ENCODE measurements at places on chromosomes 1 and 21.

GRCh38 chr1:223479718-223480425 lies 86.7 kb downstream of the CCDC185 start:
- no peak for DNase-seq

DNA sequence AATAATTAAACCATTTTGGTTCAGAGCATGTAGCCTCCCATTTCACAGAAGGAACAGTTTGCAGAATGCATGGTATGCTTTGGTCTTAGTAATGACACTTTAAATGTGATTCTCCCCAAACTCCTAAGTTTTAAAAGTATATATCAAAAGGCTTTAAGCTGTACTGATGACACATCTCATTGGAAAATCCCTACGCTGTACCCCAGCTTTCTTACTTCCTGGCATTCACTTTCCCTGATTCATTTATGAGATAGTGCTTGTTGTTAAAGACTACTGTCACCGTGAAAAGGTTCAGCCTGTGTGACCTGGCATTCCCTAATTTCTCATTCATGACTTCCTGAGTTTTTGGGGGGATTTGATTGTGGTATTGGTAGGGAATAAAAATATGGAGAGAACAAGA lies 53.4 kb downstream of the MPZL1 start:
- DNase-seq, result no peak

DNA sequence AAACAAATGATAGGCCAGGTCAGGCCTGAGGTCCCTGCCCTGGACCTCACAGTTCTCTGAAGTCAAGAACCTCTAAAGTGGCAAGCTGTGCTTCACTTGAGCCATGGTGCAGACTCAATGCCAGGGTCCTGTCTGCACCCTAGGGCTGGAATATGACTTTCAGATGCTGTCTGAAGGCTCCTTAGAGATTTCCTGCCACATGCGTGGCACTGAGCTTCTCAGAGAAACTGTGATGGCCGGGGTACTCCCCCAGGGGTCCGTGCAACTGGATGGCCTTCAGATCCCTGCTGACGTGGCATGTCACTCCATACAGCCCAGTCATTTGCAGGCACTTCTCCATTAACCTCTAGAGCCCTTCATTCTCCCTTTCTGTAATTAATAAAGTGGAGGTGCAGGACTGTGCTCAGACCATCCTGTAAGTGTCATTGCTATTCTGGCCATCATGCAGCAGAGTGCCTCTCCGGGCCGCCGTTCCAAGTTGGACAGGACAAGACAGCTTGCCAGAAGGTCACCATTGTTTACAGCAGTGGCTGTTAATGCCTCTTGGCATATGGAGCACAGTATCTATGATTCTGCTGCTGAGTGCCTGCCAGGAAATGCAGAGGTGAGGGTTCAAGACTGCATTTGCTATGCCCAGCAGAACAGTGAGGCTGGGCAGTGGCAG lies 205.1 kb upstream of the COA6 start:
- no peak for DNase-seq

DNA sequence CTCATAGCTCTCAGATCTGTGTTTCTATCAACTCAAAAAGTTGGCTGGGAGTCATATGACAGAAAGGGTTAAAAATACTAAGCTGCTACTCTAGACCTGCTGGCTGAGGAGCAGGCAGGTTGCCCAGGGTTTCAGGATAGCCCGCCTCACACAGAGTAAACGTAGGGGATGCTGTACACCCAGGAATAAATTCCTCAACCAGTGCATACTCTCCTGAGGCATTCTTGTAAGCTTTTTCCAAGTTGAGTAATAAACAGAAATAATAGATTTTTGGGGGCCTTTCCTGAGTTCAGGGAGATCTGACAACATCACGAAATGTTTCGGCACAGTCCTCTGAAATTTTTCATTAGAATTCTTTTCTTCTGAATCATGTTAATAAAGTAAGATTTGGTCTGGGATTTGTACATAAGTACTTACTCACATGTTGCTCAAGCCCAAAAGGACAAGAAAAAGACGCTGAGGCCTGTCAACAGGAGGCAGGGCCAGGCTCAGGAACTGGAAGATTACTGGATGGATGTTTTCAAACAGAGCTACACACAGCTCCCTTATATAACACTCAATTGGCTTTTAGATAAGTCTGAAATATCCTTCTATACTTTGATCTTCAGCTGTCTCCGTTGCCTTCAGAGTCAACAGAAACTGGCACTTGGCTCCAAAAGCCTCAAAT lies 41.0 kb downstream of the TGFBR3 start:
- peak; percentile 91 for DNase-seq

DNA sequence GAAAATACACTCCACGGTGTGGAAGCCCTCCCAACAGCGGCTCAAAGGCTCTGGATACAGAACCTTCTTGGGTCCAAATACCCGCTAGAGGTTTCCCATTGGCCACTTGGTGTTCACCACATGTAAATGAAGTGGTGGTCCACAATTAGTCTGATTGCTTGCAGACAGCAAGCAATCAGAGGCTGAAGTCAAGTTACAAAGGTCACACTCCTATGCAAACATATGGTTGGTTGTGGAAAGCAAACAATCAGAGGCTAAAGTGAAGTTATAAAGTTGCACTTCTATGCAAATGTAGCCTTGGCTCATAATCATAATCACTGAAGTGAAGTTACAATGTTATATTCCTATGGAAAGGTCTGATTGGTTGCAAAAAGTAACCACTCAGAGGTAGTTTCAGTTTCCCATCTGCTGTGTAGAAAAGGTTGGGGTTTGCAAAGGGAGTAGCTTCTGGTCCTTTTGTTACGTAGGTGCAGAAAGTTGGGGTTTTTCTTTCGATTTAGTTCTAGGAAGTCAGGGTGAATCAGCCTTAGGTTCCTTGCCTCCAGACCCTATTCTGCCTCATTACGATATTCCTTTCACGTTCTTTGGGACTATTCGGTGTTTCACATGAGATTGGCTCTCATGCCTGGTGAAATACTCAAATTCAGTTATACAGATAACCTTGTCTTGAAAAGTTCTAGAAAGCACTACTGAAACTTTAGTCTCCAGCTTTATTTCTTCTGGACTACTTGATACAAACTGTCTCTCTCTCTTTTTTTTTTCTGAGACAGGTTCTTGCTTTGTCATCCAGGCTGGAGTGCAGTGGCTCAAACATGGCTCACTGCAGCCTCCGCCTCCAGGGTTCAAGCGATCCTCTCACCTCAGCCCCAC lies 36.7 kb upstream of the MTF2 start:
- DNase-seq, result no peak

GRCh38 chr1:42943166-42943565 lies 15.5 kb downstream of the SLC2A1 start:
- DNase-seq, result peak; percentile 80

Measured in HS-27A (cell line).